ENCODE measurements at places on chromosomes 4 and X. TPM values are rescaled to one million over a fixed set of nuclear protein-coding genes. Genes with fewer than 3 reads are reported as not detected.

Gene NIPAL1
- total RNA-seq, result 0.52 TPM

Gene PABPC1L2A
- total RNA-seq, result not detected

Gene USP17L21
- total RNA-seq, result not detected

Gene CCDC120
- total RNA-seq, result 10.2 TPM

Gene PCDH10
- total RNA-seq, result not detected

Gene GSPT2
- 5.4 TPM for total RNA-seq

Gene HS3ST1
- not detected for total RNA-seq

Gene SYTL5
- not detected for total RNA-seq

Gene RTL9
- total RNA-seq, result not detected

Gene PAGE4
- not detected for total RNA-seq

Gene CT83
- total RNA-seq, result not detected

Gene TEC
- total RNA-seq, result 3.0 TPM

Gene S100P
- not detected for total RNA-seq

Gene RBM46
- not detected for total RNA-seq

Gene SPANXA1
- total RNA-seq, result not detected

Gene KLB
- not detected for total RNA-seq

Gene MAGEA9B
- total RNA-seq, result not detected

Gene FOXP3
- total RNA-seq, result 198 TPM

Gene TMEM165
- total RNA-seq, result 44.0 TPM

Gene AMER1
- 3.1 TPM for total RNA-seq

Gene RELL1
- total RNA-seq, result 24.3 TPM

Gene GPR119
- total RNA-seq, result not detected

Gene PCDH18
- 0.25 TPM for total RNA-seq

Gene GPRIN3
- total RNA-seq, result 78.9 TPM

Gene NXF3
- total RNA-seq, result not detected

Gene BEND2
- 0.91 TPM for total RNA-seq

Gene HOPX
- total RNA-seq, result 1.9 TPM

All from CD4-positive, CD25-positive, alpha-beta regulatory T cell (primary cell).